Activated CD4-positive, alpha-beta memory T cell treated with anti-CD3 and anti-CD28 coated beads for 36 hours (primary cell): ENCODE measurements at places on chromosomes 1 and 21.
A peak's percentile ranks its signal among the peaks of the same experiment; 100 is the strongest.

- no peak for DNase-seq
Measured at GRCh38 chr1:33339413-33339812, 18.5 kb upstream of the A3GALT2 start.

GRCh38 chr1:56229186-56229585 lies 350.2 kb downstream of the PLPP3 start:
- no peak for DNase-seq

DNA sequence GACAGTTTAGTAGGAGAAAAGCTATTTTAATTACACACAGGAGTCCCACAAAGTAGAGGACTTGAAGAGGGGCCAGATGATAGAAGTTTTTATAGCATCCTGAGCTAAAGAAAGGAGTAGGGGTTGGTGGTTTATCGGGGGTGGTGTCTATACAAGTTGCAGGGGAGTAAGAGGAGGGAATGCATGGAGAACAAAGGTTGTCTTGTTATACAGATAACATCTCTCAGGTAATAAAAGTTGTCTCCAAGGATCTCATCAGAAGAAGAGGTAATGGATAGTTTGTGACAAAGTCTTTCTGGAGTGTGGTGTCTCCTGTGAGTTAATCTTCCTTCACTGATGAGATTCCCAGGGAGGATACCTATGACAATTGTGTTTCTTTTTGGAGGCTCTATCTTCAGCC lies 23.4 kb upstream of the NUF2 start:
- DNase-seq: no peak

- DNase-seq: no peak
Measured at GRCh38 chr1:101996825-101997465, at the start of gene OLFM3. Gene OLFM3 (minus strand): TSS chr1:101996926.

GRCh38 chr1:17060306-17060749 lies 6.5 kb upstream of the SDHB start:
- no peak for DNase-seq

DNA sequence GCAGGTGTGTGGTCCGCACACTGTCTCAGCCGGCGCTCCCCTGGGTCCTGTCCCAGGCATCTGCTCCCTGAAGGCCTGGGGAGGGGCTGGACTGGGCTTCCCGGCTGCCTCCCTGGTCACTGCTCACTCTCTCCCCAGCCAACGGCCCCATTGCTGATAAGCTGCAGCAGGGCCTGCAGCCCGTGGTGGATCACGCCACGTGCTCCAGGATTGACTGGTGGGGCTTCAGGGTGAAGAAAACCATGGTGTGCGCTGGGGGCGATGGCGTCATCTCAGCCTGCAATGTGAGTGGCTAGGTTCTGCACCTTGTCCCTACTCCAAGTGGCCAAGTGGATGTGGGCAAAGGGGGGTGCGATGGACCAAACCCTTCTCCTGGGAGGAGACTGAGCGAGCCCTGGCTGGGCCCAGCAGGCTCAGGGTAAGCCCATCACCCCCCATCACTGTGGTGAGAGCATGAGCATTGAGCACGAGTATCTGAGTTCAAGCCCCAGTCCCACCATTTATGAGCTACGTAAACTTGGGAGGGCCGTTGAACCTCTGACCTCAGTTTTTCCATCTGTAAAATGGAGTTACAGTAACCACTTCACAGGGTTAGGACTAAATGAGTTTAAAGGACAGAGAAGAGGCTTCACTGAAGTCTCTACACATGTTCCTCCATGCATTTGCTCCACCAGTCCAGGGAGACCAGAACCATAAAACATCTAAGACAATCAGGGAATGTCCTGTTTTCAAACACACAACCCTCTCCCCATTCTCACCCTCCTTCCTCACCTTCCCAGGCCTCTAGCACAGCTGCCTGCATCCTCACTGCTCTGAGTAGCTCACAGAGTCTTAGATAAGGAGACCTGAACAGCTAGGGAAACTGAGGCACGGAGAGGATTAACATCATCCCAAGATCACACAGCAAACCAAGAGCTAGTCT lies 6.5 kb downstream of the CTRC start:
- no peak for DNase-seq

DNA sequence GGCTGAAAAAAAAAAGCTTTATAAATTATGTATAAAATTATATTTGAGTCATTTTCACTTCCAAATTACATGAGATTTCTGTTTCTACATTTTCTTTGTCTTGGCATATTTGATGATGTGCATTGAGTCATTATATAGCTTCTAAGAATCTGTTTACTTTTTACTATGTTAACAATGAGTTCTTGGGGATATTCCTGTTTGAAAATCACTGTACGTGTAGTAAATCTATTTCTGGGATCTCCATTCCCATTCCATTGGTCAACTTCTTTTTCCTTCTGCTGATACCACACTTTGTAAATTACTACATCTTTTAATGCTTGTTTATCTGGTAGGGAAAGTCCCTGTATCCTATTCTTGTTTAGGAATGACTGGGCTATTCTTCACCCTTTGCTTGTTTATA lies 43.6 kb downstream of the TNFRSF9 start:
- DNase-seq: no peak

- DNase-seq: no peak
Measured at GRCh38 chr1:5265438-5266075, 611.1 kb downstream of the AJAP1 start.

DNA sequence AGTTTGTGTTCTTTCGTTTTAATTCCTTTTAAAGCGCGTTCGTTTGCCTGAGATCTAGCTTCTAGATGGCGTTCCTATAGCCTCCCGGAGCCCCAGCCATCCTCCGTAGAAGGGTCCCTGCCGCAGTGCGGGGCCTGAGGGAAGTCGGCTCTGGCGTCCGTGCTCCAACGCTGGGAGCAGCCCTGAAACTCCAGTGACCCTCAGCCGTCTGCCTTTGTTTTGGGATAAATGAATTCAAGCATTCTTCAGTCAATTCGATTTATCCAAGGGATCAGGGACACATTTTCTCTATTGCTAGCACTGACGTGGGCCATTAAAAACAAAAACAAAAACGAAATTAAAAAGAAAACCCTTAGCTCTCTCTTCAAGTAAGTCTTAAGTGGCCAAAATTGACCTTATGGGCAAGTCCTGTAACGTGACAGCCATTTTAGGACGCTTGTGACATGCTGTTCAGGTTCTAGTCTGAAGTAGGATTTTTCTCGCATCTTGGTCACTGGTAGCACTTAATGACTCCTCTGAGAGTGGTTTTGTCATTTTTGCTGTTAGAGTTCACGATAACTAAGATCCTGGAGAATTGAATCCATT lies 742 bp upstream of the HSPA13 start:
- DNase-seq: no peak

GRCh38 chr1:24321697-24322469 lies 2.7 kb downstream of the GRHL3 start:
- peak; percentile 86 for DNase-seq

DNA sequence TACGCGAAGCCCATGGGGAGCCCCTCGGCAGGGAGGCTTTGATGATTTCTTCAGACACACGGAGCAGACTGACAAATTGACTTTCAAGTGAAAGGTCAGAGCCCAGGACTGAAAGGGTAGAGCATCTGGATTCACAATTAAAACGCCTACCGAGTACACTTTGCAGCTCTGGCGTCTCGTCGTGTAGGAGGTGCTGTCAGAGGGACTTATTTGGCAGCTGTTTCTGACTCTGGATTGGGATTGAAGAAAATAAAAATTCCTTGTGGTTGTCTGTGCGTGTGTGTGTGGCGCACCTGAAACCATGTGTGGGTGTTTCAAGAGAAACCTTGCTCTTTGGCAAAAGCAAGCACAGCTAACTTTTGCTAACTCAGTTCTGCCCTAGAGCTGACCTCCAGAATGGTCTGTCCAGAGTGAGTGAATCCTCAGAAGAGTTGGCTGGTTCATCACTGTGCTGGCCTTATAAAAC lies 348.7 kb downstream of the HLX start:
- DNase-seq: peak; percentile 15

DNA sequence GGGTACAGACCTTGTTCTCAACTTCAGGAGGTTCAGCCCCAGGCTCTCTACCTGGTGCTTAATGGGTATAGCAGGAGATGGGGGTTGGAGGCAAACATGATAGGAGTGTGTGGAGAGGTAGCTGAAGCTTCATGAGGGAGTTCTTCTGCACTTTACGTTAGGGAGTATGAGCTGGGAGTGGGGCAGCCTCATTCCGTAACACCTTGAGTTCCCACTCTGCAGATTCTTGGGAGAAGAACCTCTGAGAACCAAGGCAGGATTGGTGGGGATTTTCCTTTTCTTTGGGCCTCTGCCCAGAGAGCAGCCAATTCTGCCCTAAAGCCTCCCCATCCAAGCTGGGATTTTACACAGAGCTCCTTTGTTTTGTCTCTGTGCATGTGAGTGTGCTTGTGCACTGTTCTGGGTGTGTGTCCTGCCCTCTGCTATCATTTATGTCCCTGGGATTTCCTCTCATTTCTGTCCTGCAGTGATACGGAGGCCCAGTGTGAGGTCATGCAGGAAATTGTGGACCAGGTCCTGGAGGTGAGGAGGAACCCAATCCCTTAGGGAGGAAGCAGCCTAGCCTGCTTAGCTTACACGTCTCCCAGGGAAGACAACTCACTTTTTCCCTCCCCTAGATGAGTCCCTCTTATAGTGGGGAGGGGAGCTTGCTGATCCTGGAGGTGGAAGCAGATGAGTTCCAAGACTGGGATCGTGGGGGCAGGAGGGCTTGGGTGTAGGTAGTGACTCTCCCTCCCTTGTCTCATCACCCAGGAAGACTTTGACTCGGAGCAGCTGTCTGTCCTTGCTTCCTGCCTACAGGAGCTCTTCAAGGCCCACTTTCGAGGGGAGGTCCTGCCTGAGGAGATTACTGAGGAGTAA lies 11.6 kb upstream of the SLC27A3 start:
- DNase-seq: no peak

GRCh38 chr1:116854403-116854690 lies 55.4 kb upstream of the PTGFRN start:
- DNase-seq: no peak

GRCh38 chr1:31811605-31812004 lies 4.2 kb downstream of the SPOCD1 start:
- no peak for DNase-seq

- DNase-seq: no peak
Measured at GRCh38 chr1:44032170-44032790, 1.0 kb upstream of the SLC6A9 start.

GRCh38 chr1:24822887-24823286 lies 77.6 kb downstream of the CLIC4 start:
- DNase-seq: no peak

GRCh38 chr1:57901208-57901919 lies 477.5 kb upstream of the DAB1 start:
- no peak for DNase-seq

GRCh38 chr1:202107801-202108731 lies 14.7 kb upstream of the GPR37L1 start:
- DNase-seq: no peak

DNA sequence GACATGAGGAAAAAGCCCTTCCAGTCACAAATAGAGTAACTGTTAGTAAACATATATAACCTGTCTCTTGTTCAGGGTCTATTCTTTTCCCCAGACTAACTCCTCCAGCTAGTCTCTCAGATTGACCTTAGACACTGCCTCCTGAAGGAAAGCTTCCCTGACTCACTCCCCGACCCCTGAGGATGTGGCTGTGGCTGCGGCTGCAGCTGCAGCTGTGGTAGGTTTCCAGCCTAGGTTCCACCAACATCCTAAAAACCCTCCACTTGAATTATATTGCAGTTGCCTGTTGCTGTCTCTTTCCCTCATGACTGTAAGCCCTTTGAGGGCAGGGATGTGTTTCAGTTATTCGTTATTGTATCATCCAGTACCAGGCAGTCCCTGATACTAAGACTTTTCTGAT lies 132.9 kb upstream of the C1orf21 start:
- no peak for DNase-seq

DNA sequence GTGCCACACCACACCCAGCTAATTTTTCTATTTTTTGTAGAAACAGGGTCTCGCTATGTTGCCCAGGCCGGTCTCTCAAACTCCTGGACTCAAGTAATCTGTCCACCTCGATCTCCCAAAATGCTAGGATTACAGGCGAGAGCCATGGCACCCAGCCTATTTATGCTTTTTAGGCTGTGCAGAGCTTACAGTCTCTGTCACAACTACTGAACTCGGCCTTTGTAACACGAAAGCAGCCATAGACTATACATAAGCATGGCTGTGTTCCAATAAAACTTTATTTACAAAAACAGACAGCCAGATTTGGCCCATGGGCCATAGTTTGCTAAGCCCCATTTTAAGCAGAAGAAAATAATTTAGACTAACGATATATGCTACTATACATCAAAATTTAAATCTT lies 54.4 kb downstream of the NID1 start:
- no peak for DNase-seq
